Fibroblast of skin of right quadriceps (primary cell): ENCODE measurements at places on chromosomes 16 and 17.

DNA sequence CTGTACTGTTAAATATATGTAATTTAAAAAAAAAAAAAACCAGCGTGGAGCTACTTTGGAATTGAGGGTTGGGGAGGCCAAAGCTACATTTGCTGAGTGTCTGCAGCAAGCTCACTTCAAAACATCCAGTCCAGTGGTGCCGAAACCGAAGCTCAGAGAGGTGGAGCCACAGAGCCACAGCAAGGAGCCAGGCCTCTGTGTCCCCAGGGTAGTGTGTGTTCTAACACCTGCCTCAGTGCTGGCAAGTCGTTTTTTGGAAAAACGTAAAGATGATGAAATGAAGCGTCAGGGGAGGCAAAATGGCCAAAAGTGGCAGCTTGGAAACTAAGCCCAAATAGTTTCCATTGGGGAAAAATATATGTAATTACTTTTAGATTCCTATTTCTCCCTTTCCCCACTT, 36.1 kb upstream of the MRC2 start:
- DNase-seq = no peak

DNA sequence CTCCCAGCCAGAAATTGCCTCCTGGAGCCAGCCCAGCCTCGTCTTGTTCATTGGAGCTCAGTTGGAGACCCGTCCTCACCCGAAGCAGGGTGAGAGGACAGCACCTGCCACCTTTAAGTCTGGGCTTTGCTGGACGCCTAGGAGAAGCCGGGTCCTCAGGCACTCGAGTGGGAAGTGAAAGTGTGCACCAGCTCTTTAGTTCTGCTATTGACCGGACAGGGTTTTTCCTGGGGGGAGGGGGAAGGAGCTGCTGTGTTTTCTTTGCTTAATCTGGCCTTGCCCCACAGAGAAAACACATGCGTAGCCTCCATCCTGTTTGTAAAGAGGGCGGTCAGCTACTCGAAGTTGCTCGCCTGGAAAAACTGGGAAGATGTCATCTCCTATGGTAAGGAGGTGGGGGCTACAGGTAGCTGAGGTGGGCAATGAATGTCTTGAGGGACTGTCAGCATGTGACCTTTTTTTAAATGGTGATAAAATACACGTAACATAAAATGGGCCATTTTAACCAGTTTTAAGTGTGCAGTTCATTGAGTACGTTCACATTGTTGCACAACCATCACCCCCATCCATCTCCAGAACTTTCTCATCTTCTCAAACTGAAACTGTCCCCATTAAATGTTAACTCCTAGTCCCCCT, 34.4 kb downstream of the CMIP start:
- no peak for DNase-seq

DNA sequence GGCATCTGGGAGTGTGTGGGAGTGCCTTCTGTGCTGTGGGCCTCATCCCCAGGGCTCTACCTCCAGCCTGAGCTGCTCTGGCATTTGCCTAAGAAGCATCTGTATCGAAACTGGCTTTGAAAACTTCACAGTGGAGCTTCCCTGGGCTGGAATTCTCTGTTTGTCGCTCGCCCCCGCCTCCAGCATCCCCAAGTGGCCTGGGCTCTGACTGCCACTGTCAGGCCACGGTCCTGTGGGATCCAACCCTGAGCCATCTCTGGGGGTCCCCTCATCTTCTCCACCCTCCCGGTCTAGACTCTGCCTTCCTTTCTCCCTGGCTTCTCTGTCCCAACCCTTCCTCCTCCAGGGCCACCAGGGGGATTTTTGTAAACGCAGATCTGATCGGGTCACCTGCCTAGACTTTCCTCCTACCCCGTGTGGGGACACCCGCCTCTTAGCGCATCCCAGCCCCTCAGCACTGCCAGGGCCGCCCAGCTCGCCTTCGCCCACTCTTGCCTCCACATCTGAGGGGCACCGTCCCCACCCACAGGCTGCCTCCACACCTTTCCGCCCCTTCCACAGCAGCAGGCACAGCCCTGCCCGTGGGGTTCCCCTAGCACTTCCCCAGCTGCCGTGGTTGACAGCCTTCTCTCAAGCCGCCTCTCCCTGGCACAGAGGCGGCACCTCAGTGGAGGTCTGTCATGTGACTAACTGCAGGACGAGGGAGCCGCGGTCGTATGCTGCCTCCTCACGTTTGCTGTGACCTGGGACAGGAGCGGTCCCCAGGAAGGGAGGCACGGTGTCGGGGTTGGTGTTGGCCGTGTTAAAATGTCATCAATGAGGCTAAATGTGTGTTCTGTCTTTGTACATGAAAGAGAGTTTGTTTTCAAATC, 12.0 kb downstream of the TBC1D24 start:
- DNase-seq = no peak

DNA sequence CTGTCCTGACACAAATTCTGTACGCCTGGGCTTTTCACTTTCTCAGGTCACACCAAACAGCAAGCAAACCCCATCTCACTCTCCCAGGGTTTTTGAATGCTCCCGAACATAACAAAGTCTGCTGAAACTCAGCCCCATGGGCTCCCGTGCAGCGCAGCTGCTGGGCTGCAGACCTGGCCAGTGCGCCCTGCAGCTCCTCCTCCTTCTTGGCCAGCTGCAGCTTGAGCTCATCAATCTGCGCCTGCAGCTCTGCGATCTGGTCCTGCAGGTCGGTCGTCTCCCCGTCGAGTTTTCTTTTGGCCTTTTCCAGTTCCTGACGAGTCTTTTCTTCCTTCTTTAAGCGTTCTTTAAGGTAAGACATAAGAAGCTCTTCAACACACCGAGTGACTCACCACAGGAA, 70.5 kb downstream of the NDEL1 start:
- DNase-seq = no peak

- no peak for DNase-seq
These were observed 10.8 kb downstream of the MYO1C start for GRCh38 chr17:1481736-1482135.

DNA sequence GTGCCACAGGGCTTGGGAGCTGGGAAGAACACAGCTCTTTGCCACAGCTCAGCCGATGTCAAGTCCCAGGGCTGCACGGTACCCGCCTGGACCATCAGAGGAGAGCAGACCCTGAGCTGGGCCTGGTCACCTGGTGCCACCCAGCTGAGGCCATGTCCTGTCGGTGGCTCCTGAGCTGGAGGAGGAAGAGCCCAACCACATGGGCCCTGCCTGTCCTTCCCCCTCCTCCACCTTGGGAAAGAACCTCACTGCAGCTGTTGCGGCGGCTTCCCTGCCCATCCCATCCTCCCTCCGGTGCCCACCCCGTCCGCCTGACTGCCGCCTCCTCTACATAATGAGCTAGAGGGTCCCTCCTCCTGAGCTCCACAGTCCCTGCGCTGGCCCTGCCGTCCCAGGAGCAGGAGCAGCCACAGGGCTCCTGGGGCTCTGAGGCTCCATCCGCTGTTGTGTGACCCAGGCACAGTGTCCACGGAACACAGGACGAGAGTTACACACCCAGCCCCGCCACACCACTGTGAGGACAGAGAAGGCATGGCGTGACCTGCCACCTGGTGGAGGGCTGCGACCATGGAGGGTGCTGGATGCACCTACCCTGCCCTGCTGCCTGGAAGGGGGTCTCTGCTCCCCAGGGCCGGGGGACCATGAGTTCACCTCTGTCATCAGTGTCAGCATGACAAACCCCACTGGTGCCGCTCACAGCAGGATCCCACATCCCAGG, 21.4 kb upstream of the CHMP6 start:
- DNase-seq = peak; percentile 34

DNA sequence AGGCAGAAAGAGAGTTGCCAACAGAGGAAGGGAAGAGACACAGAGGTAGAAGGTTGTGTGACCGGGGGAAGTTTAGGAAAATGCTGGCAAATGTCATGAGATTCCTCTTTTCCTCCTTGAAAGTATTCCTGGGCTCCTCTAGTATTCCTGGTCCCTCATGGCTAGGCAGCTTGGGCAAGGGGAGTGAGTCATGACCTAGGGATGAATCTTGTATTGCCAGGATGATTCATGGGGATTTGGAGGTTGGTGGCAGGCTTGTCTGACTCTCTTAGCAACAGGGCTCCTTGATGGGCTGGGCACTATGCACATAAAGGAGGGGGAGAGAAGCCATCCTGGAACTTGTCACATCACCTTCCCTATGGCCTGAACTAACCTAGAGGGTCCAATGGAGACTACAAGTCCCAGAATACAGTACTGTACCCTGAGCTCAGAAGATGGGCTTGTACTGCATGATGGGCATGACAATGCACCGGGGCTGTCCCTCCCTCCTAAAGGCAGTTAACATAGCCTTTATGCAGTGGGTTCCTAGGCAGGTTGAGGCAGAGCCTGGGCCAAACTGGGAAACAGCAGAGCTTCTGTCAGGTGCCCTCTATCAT, 2.1 kb upstream of the SEZ6 start:
- peak; percentile 47 for DNase-seq

GRCh38 chr17:51097708-51098446, 22.8 kb downstream of the SPAG9 start:
- DNase-seq = no peak

GRCh38 chr17:82127315-82127595, 29.2 kb upstream of the FASN start:
- DNase-seq = no peak

GRCh38 chr17:19495828-19496528, 37.7 kb upstream of the SLC47A1 start:
- DNase-seq = no peak

- no peak for DNase-seq
These were observed 45.5 kb upstream of the NLK start for GRCh38 chr17:27997044-27997401.

DNA sequence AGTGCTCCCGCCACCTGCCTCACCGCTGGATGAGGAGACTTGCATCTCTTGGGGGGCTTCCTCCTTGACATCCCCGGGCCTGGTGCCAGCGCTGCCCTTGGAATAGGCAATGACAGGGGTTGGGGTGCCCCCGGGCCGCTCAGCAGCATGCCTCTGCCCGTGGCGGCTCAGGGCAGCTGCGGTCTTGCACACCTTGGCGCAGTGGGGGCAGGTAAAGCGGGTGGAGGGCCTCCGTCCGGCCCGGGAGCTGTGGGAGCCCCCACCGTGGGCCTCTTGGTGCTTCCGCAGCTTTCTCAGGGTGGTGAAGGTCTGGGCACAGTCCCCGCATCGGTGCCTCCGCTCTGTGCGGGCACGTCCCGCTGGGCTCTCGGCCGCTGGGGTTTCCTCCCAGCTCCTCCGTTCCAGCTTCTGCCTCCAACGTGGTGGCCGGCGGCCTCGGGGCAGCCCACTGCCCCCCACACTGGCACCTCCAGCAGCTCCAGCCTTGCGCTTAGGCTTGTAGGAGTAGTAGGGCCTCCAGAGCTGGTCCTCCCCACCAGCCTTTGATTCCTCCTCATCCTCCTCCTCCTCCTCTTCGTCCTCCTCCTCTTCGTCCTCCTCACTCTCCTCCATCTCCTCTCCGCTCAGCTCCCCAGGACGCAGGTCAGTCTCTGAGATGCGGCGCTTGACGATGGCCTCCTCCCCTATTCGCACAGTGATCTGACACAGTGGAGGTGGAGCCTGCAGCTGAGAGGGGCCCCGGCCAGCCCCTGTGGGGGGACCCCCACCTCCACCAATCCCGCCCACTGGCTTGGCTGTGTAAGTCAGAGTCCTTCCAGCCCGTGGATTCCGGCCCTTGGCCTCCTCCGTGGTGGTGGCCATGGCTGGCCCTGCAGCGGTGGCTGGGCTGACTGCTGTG, 16.7 kb downstream of the ZBTB4 start:
- DNase-seq = no peak

DNA sequence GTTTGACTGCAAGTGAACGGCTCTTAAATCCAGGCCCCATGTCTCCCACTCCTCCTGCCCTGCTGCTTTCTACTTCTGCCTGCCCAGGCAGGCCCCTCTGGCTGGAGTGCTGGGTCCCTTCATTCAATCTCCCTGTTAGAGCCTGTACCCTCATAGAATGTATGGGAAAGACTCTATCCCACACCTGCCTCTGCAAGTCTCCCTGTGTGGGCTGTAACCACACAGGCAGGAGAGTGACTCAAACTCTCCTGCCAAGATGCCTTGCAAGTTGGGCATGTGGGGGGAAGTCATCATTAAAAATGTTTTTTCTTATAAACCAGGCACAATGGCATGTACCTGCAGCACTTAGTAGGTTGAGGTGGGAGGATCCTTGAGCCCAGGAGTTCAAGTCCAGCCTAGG, 77.5 kb downstream of the PLXDC1 start:
- DNase-seq = no peak

- DNase-seq = peak; percentile 57
These were observed 188.6 kb upstream of the PSMD7 start for GRCh38 chr16:74107795-74108610.

GRCh38 chr17:19659366-19660177, 11.0 kb downstream of the ALDH3A2 start:
- DNase-seq = no peak

DNA sequence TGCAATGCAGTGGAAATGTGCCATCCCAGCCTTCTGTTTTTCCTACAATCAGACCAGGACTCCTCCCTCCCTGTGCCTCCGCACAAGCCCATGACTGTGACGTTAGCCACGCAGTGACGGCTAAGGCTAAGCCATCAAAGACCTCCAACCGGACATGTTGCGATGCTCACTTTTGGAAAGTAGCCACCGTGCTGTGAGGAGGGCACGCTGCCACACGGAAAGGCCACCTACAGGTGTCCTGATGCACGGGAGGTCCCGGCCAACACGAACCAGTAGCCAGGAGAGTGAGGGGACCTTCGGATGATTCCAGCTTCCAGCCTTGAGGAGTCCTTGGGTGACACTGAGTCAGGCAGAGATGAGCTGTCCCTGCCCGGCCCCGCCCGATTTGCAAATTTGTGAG, 53.9 kb downstream of the FOXL1 start:
- no peak for DNase-seq

- DNase-seq = no peak
These were observed 158.0 kb downstream of the ZFHX3 start for GRCh38 chr16:72889616-72890582.

GRCh38 chr16:77675464-77676324, 46.6 kb upstream of the NUDT7 start:
- peak; percentile 70 for DNase-seq

DNA sequence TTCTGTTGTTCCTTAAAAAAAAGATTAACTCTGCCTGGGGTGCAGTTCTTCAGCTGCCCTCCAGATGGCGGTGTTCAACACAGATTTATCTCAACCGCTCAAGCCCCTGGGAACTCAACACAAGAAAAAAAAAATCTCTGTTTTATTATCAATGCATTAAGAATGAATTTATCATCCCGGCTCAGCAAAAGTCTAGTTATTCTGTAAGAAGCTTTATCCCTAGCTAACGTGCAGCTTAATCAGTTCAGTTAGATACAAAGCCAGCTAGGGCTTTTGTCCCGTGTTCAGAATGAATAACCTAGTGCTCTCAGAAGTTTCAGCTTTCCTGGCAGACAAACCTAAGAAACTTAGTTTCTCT, 475.9 kb upstream of the CCL2 start:
- peak; percentile 48 for DNase-seq

GRCh38 chr16:30649725-30650368, 913 bp upstream of the PRR14 start:
- no peak for DNase-seq

- peak; percentile 63 for DNase-seq
These were observed 284.3 kb upstream of the CDH11 start for GRCh38 chr16:65406116-65406515.

GRCh38 chr17:66126231-66126630, 65.7 kb downstream of the CEP112 start:
- peak; percentile 2 for DNase-seq

DNA sequence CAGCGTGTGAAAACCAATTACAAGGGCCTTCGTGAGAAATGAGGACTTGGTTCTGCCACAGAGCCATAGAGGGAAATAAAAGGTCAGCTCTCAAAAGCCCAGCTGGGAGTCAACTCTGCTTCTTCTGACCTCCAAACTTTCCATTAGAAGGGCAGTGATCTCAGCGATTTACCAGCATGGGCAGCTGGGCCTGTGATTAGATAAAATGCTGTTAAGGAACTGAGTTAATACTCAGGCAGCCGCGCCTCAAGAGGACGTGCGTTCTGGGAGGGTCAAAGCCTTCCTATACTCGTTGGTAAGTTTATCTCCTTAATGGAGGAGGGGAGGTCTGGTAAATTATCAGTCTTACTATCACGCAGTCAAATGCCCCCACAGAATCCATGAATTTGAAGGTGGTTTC, 480.2 kb upstream of the ERCC4 start:
- DNase-seq = no peak
